ENCODE measurements at places on chromosomes 3 and 15. TPM values are rescaled to one million over a fixed set of nuclear protein-coding genes. Genes with fewer than 3 reads are reported as not detected.

DNA sequence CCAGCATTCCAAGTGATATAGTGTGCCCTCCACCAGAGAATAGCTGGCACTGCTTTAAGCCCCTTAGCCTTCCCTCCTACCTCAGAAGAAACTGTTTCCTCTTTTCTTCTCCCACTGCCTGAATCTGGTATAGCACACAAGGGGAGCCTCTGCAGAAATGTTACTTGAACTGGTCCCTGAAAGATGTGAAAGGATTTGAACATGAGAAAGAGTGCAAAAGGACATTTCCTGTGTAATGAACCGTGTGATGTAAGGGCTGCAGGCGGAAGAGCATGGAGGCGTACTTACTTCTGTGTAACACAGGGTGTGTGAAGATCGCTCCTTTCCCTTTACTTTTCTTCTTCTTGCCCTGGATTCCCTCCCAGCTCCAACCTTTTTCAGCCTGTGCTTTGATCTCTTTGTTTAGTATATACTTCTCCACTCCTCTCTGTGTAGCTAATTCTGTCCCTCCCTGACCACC lies 8.4 kb downstream of the TMOD3 start:
- no peaks in the 10 kb centered on the region for H3K27me3 ChIP-seq
- H3K4me3 ChIP-seq: peak overlapping the region; percentile 73
- no peak for DNase-seq
- H3K27ac ChIP-seq: peak overlapping the region; percentile 3
- H3K36me3 ChIP-seq: no peaks in the 10 kb centered on the region

Gene CLDN18
- not detected for total RNA-seq

GRCh38 chr3:4358273-4358672 lies 55.1 kb downstream of the SETMAR start:
- H3K27ac ChIP-seq: no peak overlapping the region
- no peak for DNase-seq
- no peaks in the 10 kb centered on the region for H3K4me1 ChIP-seq
- H3K4me3 ChIP-seq: no peak overlapping the region
- H3K27me3 ChIP-seq: no peaks in the 10 kb centered on the region

- peaks cover 2% of the 10 kb centered on the region for H3K36me3 ChIP-seq
- no peaks in the 10 kb centered on the region for H3K27me3 ChIP-seq
- H3K4me3 ChIP-seq: no peak overlapping the region
- no peak overlapping the region for H3K27ac ChIP-seq
- no peaks in the 10 kb centered on the region for H3K4me1 ChIP-seq
- DNase-seq: peak; percentile 15
These were observed 287.2 kb downstream of the CGGBP1 start for GRCh38 chr3:87771337-87772192.

DNA sequence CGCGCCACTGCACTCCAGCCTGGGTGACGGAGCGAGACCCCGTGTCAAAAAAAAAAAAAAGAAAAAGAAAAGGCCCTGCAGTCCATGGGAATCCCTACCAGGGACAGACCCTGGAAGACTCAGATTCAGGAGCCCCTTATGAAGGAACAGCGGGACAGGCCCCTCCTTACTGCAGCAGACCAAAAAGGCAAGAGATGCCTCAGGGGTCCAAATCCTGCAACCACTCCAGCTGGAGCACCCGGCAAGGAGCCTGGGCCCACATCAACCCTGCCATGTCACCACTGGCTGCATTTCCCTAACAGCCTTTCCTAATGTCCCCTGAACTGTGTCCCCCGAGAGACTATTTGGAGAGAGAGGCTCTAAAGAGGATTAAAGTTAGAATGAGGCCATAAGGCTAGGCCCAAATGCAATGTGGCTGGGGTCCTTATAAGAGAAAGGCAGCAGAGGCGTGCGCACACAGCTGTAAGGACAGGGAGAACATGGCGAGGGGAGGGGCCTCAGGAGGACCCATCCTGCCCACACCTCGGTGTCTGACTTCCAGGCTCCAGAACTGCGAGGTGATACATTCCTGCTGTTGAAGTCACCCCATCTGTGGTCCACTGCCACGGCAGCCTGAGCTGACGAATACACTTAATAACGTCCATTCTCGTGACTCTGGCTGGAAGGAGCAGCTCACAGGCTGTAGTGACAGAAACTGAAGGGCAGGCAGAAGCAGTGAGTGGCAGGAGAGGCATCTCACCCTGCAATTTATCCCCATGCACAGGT lies 78.1 kb downstream of the ATP10A start:
- H3K27me3 ChIP-seq: no peaks in the 10 kb centered on the region
- H3K27ac ChIP-seq: no peak overlapping the region
- H3K4me3 ChIP-seq: no peak overlapping the region
- peaks cover 1% of the 10 kb centered on the region for H3K36me3 ChIP-seq
- peaks cover 38% of the 10 kb centered on the region for H3K4me1 ChIP-seq
- no peak for DNase-seq

Gene IQCF5
- total RNA-seq: not detected

- DNase-seq: peak; percentile 27
- no peak overlapping the region for H3K27ac ChIP-seq
- no peaks in the 10 kb centered on the region for H3K36me3 ChIP-seq
These were observed 35.5 kb upstream of the CGNL1 start for GRCh38 chr15:57340682-57341259.

Gene ROPN1
- total RNA-seq: not detected

Gene UROC1
- total RNA-seq: not detected

- H3K27ac ChIP-seq: peak overlapping the region; percentile 68
- H3K36me3 ChIP-seq: peaks cover 26% of the 10 kb centered on the region
- H3K4me3 ChIP-seq: no peak overlapping the region
- no peak for DNase-seq
These were observed 67.4 kb downstream of the NUP210 start for GRCh38 chr3:13352621-13353131.

Gene ELP6
- total RNA-seq: 44.4 TPM

GRCh38 chr3:151219056-151219455 lies 16.0 kb upstream of the GPR171 start:
- peak overlapping the region; percentile 49 for H3K4me3 ChIP-seq
- H3K4me1 ChIP-seq: peaks cover 34% of the 10 kb centered on the region
- H3K36me3 ChIP-seq: peaks cover 20% of the 10 kb centered on the region
- no peak for DNase-seq
- peak overlapping the region; percentile 21 for H3K27ac ChIP-seq
- H3K27me3 ChIP-seq: no peaks in the 10 kb centered on the region

DNA sequence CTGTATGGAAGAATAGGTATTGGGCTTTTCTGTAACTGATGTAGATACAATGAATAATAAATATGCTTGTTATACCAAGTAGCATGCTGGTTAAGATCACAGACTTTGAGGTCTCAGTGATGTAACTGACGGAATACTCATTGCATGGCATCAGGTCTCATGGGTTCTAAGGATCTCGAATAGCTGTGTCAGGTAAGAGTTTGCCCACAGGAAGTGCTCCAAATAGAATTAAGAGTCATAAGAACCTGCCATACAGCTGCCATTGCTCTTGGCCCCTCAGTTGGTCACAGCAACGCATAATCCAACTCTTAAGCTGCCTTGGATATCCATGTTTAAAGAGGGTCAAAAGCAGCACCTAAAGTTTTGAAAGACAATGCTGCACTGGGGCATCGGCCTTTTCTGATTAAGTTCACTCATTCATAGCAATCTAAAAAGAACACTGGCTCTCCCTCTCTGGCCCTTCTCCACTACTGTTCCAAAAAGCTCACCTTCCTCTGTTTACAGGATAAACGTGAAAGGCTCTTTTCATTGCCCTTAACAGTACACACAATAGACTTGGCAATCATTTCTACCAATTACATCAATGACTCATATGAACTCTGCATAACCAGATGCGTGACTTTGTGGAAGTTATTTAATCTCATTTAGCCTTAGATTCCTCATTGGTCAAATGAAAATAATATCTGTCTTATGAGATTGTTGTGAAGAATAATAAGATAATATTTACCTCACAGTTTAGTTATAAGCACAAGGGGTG lies 74.6 kb downstream of the ZBTB20 start:
- no peak overlapping the region for H3K4me3 ChIP-seq
- no peaks in the 10 kb centered on the region for H3K36me3 ChIP-seq
- H3K27me3 ChIP-seq: no peaks in the 10 kb centered on the region

DNA sequence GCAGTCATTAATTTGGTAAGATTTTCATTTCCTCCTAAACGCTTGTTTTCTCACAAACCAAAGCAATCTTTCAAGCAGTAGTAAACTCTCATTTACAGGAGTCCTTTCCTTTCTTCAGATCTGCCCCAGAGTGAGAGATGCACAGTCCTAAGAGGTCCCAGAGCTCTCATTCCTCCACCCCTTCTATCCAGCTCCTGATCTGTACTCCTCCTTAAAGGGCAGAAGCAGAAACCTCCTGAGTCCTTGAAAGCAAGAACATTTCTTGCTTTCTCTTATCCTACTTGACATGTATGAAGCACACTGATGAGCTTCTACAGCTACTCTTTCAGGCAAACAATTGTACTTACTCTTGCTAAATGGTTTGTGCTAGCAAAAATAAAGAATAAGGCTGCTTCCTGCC lies 11.7 kb downstream of the EXD1 start:
- no peak for DNase-seq
- no peak overlapping the region for H3K4me3 ChIP-seq
- H3K36me3 ChIP-seq: no peaks in the 10 kb centered on the region
- no peaks in the 10 kb centered on the region for H3K4me1 ChIP-seq
- H3K27me3 ChIP-seq: peaks cover 29% of the 10 kb centered on the region

Gene P2RY13
- not detected for total RNA-seq

DNA sequence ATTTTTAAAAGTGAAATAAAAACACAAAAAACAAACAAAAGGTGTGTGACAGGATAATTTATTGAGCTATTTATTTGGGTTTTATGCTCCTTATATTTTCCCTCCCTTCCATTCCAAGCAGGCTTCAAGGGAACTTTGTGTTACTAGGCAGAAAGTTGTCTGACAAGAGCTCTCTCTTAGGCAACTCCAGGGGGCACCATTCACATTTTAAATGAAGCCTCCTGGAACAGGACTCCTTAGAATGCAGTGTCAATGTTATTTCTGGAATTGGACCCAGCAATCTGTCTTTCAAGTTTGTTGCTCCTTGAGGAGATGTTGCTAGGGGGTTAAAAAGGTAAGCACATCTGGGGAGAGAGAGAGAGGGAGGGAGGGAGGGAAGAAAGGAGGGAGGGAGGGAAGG lies 5.4 kb upstream of the RFX7 start:
- H3K4me3 ChIP-seq: no peak overlapping the region
- no peak for DNase-seq
- H3K36me3 ChIP-seq: no peaks in the 10 kb centered on the region

Gene OR5H6
- not detected for total RNA-seq

DNA sequence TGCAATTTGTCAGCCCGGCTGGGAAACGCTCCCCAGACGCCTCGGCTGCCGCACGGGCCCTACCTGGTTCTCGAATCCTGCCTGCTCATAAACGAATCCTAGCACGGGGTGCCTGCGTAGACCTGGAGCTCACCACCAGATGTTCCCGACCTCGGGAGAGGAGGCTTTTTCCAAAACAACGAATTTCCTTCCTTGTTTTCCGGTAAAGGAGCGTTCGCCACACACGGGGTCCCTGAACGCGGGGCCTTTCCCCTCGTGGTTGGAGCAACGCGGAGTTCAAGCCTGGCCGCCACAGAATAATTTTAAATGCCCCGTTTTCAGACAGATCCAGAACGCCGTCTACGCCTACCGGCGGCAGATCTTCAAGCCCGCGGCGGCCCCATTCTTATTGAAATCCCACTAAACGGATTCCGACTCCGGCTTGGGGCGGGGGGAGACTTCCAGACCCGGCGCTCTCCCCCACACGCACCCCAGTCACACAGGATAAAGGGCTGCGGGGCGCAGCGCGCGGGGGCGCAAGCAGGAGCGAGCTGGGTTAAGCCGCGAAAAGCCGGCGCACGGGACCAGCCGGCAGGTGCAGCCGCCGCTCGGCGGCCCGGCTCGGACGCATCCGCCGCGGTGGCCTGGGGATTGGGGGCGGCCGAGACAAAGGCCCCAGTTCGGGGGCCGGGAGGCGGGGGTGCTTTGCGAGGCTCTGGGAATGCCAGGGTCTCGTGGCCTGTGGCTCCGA lies 895 bp downstream of the GATA2 start:
- H3K4me3 ChIP-seq: peak overlapping the region; percentile 48
- peaks cover 25% of the 10 kb centered on the region for H3K4me1 ChIP-seq
- DNase-seq: peak; percentile 33
- no peak overlapping the region for H3K27ac ChIP-seq

DNA sequence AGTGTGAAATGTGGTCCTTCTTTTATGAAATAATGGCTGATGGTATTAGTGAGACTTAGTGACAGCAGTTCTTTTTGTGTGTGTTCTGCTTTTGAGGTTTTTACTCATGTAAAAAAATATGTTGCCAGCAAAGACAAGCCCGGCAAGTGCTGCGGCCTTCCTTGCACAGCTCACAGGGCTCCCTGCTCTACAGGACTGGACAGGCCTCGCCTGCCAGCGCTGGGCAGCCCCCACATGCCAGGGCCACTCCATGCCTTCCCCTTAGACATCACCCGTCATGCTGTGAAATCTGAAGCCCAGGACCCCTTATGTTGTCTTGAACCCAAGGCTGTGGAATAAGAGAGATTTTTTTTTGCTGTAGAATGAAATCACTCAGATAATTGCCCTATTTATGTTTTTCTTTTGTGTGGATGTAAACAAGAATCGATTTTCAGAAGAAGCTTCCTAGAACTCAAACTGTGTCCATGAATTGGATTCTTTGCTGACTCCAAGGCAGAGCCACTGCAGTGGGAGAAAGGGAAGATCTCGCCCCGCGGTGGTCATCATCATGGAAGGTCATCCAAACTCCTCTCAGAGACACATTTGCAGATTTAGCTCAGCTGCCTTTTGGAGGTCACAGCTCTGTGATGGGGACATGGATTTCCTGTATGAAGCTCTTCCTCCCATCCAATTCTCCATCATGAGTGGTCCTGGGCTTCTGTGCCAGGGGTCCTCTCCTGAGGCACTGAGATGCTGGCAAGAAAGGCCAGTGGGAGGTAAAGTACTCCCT lies 150.8 kb downstream of the ATP10A start:
- H3K4me1 ChIP-seq: no peaks in the 10 kb centered on the region
- no peaks in the 10 kb centered on the region for H3K27me3 ChIP-seq
- H3K27ac ChIP-seq: peak overlapping the region; percentile 74
- no peak for DNase-seq
- no peak overlapping the region for H3K4me3 ChIP-seq
- H3K36me3 ChIP-seq: peaks cover 7% of the 10 kb centered on the region

DNA sequence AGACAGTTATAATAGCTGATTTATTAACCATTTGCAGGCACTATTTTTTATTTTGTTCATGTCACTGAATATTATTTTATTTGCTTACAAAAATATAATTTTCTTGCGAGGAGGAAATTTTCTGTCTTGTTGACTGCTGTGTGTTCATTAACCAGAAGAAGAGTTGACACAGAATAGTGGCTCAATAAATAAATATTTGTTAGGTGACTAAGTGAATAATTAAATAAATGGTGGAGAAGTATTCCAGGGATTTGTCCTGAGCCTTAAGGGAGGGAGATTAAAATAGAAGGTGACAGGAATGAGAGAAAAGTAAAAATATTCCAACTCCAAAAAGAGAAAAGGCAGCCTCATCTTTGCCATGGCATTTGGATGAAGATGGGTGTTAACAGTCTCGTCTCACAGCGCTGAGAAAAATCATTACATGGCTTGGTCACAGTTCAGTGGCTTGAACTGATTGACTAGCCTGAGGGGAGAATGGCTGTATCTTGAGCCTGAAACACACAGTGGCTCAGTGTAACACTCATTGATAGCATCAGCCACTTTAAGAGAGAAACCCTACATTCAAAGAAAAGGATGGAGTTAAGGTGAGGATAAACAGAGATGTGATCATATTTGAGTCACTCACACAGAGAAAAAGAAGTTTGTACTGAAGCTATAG lies 449.9 kb upstream of the NAALADL2 start:
- DNase-seq: no peak
- no peak overlapping the region for H3K27ac ChIP-seq

Gene IRAK2
- 11.8 TPM for total RNA-seq

Gene GADL1
- total RNA-seq: not detected

All from activated T-cell treated with anti-CD3 and anti-CD28 coated beads, Interleukin-2, amount 50 U/mL, for 72 hours (primary cell).